ENCODE measurements at places on chromosomes 2 and 18.

- no peak for DNase-seq
These were observed 54.8 kb downstream of the SYT4 start for GRCh38 chr18:43222501-43222900.

GRCh38 chr2:100013892-100014677 lies 128.3 kb downstream of the AFF3 start:
- DNase-seq, result no peak

- no peak for DNase-seq
These were observed 20.9 kb downstream of the TWIST2 start for GRCh38 chr2:238868616-238869292.

DNA sequence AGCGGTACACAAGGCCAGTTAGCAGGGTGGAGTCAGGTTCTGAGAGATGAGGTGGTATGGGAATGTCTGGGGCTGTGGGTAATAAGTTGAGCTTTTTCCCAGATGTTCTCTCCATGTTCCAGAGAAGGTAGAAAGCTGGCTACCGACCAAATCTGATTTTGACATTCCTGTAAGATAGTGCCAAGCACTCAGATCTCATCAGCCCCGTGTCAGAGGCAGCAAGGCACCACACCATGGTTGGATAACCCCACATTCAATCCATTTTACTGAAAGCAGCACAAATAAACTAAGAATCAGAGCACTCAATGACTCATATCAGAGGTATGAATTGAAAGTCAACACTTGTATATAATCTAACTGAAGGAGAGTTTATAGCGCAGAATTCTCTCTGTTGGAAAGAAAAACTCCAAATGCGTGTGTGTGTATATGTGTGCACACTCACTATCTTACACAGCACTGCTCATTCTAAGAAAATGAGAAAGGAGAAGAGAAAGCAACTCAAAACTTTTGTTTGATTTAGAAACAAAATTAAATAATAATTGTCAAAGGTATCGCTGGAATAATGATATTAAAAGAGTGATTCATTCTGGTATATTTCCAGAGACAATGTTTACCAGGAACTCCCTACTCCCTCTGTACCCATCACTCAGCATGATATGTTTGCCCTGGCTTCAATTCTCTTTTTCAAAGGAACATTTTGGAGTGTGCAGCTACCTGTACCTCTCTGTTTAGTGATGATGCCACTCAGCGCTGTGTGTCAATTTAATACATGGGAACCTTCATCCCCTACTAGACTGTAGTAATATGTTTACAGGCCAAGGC lies 375.1 kb upstream of the ID2 start:
- DNase-seq, result no peak
